Cardiac fibroblast (primary cell): ENCODE measurements at places on chromosomes 3 and 15.

DNA sequence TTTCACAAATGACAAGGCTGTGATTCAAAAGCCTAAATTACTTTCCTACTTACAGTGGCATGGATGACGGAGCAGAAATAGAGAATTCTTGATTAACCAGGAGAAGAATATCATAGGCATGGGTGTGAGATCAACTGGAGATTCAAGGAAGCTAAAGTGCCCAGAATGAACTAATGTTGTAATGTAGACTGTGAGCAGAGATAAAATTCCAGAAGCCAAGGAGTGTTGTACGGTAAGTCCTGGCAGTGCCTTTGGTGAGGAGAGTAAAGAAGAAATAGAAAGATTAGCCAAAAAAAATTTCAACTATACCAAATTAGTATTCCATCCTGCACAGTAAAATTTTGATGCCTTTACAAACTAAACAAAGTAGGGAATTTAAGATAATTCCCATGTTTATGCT, 75.9 kb downstream of the ZBTB20 start:
- DNase-seq = no peak

- DNase-seq = no peak
Measured at GRCh38 chr3:170690661-170690981, 104.7 kb upstream of the SLC7A14 start.

GRCh38 chr15:65329984-65330735, 25.7 kb downstream of the RNU5B-1 start:
- DNase-seq = no peak

DNA sequence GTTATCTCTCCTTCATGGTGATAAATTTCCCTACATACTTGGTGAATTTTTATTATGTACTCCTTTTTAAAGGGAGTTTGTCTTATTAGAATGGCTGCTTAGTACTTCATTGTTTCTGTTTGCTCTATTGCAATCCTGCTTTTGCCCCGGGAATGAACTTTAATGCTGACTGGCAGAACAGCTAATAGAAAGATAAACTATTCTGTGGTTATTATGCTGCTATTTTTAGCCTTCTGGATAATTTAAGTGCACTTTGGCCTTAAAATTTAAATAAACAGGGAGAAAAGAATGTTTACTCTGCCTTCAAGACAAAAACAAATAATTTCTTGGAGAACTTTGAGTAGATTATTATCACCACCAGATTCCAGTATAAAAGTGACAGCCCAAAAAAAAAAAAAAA, 413.8 kb upstream of the CCDC54 start:
- peak; percentile 74 for DNase-seq

GRCh38 chr3:44832032-44832431, 29.7 kb upstream of the TMEM42 start:
- DNase-seq = no peak

DNA sequence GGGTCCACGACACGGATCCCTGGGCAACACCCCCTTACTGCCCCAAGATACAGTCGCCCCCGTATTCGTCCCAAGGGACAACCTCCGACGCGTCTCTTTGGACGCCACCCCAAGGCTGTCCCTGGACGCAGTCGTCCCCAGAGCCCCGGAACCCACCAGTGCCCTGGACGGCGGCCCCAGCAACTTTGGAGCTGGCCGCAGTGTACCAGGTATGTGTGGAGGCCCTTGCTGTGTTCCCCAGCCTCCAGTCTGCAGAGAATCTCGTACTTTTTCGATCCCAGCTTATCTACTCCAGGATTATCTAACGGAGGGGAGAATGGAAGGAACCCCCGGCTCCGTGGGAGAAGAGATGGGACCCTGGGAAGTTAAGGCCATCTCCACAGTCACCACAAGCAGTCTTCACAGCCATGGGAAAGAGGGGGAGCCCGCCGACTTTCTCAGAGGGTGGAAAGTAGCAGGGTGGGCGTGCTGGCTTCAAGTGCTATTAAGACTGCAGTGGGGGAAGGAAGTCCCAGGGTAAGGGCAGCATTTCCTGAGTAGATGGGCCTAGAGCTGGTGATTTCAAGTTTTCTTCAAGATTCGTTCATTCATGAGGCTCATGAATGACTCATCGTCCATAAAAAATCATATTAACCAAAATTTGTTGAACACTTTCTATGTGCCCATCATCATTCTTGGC, 1.1 kb downstream of the MESP2 start:
- DNase-seq = no peak
